Activated CD8-positive, alpha-beta memory T cell treated with anti-CD3 and anti-CD28 coated beads for 1 hour (primary cell): ENCODE measurements at places on chromosomes 4 and X.

DNA sequence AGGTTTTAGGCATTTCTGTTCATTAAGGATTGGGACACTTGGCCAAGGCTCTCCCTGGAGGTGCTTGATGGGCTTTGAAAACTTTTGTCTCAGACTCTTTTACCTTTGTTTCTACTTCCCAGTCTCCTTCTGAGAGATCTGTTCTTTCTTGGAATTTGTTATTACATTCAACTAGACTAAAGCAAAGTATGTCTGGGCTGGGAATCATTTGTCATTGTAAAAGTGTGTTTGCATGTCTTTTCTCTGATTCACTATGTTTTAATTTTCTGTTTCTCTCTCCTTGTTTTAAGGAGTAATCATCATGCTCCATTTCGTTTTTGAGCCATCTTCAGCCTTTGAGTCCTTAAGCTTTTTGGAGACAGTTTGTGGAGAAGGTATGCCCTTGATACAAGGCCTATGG lies 12.2 kb upstream of the PGRMC2 start:
- DNase-seq, result no peak

GRCh38 chr4:39067451-39067850 lies 5.4 kb downstream of the KLHL5 start:
- DNase-seq, result no peak

DNA sequence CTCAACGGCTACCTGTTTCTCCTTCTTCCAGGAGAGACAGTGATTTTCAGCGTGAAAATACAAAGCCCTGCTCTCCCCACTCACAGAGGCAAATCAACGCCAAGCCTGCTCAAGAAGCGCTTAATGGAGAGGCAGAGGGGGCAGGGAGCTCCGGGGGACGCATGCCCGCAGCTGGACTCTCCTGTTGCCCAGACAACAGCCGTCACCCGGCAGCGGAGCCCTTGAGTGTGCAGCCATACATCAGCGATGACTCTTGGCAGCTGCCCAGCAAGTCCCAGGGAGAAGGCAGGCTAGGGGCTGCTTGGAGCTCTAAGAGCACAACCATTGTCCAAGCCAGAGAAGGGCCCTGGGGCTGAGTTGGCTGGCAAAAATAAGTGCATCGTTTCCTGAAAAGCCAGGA lies 71.0 kb upstream of the AFAP1 start:
- no peak for DNase-seq

- DNase-seq, result no peak
Measured at GRCh38 chr4:188160406-188160805, 21.2 kb downstream of the TRIML1 start.

GRCh38 chr4:45215976-45216542 lies 489.7 kb upstream of the GNPDA2 start:
- DNase-seq, result no peak

DNA sequence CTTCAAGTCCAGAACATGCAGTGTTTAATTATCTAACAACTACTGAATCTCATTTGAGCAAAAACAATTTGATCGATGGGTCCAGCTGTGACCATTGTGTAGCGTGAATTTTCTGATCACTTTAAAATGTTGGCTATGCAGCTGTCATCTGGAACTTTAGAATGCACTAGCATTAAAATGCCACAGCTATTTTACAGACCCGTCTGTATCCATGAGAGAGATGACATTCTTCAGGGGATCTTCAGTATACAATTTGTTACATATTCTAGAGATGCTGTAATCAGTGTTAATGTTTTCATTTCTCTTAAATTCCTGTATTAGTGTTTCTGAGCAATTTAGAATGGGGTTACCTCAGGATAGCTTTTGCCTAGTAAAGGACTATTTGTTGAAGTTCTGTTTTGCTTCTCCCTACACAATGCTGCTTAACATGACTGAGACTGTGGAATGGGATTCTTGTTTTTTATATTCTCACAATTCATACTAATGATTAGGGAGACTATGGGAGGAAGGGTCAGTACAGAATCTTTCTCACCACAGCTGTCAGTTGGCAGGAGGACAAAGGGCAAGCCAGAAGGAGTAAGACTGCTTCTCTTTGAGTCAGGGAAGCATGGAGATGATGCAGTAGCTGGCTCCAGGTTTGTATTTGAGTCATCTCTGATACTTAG lies 13.2 kb upstream of the CTSO start:
- DNase-seq, result no peak
